Tibial nerve (tissue), 4 donors: ENCODE measurements at places on chromosomes 7 and 10. TPM values are rescaled to one million over a fixed set of nuclear protein-coding genes. Genes with fewer than 3 reads are reported as not detected.

The ST8SIA6 gene
- 4.2 TPM for total RNA-seq

The APBB1IP gene
- total RNA-seq, result 7.3 TPM

The EDRF1 gene
- 29.0 TPM for total RNA-seq

The TMEM273 gene
- 37.9 TPM for total RNA-seq

The BEND7 gene
- total RNA-seq, result 25.2 TPM

The PRR15 gene
- total RNA-seq, result 0.42 TPM

- H3K36me3 ChIP-seq, result no peaks in the 10 kb centered on the region
- DNase-seq, result no peak
- H3K27me3 ChIP-seq, result no peaks in the 10 kb centered on the region
- peaks cover 9% of the 10 kb centered on the region for H3K4me1 ChIP-seq
Observed at GRCh38 chr7:12635830-12636229, 51.6 kb upstream of the ARL4A start.

- H3K27ac ChIP-seq, result no peak overlapping the region
- no peak overlapping the region for H3K4me3 ChIP-seq
- H3K27me3 ChIP-seq, result no peaks in the 10 kb centered on the region
Observed at GRCh38 chr7:29593459-29593858, 29.8 kb downstream of the PRR15 start.

DNA sequence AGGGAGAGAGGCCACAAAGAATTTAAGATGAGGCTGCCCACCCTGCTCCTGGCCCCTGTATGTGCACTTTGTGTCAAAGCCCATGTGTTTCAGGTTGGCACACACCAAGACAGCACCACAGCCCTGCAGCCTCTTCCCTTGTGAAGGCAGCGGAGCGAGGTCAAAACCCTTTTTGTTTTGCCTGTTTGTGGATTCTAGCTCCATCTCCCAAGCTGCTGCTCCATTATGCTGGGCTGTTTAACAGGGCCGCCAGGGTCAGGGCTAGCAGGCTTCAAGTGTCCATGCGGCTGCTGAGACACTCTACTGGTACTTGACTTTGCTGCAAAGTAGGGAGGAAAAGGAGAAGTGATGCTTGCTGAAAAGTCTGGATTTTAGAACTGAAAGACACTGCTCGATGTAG, 142.3 kb upstream of the EFCAB10 start:
- no peaks in the 10 kb centered on the region for H3K4me1 ChIP-seq
- no peaks in the 10 kb centered on the region for H3K36me3 ChIP-seq
- H3K4me3 ChIP-seq, result no peak overlapping the region
- DNase-seq, result no peak
- peak overlapping the region; percentile 53 for H3K27ac ChIP-seq
- no peaks in the 10 kb centered on the region for H3K27me3 ChIP-seq

- no peak overlapping the region for H3K4me3 ChIP-seq
- no peak overlapping the region for H3K27ac ChIP-seq
- no peaks in the 10 kb centered on the region for H3K4me1 ChIP-seq
- H3K27me3 ChIP-seq, result no peaks in the 10 kb centered on the region
- no peaks in the 10 kb centered on the region for H3K36me3 ChIP-seq
- no peak for DNase-seq
Observed at GRCh38 chr10:125633517-125633999, 49.4 kb downstream of the TEX36 start.
